ENCODE measurements at places on chromosomes 2 and 18. TPM values are rescaled to one million over a fixed set of nuclear protein-coding genes. Genes with fewer than 3 reads are reported as not detected.

Gene EIPR1
- polyA plus RNA-seq: 12.4 TPM

DNA sequence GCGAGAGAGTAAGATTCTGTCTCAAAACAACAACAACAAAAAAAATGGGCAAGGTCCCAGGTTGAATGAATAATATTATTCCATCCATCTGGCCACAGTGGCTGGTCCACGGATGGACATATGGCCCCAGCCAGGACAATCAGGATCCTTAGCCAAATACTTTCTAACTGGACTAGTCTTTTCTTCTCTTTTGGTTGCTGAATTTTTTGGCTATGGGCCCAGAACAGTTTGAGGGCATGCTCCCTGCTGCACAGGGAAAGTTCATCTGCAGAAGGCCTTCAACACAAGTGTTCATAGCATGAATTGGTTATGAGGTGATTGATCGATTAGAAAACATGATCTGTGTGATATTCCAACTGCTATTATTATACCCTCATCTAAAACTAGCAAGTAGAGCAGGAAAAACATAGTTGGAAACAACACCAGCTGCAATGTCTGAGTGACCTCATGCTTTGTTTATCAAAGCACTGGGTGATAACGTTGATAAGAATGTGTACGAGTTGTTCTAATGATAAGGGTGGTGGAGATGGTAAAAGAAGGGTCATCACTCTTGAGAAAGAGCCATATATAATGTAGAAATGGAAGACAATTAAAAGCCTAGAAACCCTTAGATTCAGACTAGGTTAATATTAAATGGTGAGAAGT, 47.8 kb upstream of the RNF103 start:
- peak; percentile 21 for DNase-seq

DNA sequence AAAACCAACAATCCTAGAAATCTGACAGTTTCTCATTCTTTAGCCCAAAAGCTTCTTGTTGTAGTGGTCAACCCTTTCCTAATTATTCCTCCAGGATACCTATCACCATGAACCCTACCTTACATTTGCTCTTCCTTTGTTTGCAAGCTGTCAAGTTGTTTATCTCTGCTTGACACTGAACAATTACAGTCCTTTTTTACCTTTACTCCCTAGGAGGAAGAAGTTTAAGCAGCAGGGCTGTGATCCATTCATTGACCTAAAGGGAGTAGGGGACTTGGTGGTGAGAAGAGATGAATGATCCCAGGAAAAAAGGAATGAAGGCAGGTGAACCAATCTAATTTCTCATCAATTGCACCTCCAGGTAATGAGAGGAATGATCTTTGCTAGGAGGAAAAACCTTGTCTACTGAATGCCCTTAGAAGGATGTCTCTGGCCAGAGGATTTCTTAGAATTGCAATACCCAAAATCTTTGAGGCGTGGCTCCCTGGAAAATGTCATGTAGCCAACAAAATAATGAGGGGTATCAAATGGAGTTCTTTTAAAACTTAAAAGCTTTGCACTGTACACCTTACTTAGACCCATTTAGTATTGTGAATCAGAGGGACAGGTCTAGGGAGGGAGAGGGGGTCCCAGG, 47.7 kb downstream of the MREG start:
- DNase-seq: no peak

DNA sequence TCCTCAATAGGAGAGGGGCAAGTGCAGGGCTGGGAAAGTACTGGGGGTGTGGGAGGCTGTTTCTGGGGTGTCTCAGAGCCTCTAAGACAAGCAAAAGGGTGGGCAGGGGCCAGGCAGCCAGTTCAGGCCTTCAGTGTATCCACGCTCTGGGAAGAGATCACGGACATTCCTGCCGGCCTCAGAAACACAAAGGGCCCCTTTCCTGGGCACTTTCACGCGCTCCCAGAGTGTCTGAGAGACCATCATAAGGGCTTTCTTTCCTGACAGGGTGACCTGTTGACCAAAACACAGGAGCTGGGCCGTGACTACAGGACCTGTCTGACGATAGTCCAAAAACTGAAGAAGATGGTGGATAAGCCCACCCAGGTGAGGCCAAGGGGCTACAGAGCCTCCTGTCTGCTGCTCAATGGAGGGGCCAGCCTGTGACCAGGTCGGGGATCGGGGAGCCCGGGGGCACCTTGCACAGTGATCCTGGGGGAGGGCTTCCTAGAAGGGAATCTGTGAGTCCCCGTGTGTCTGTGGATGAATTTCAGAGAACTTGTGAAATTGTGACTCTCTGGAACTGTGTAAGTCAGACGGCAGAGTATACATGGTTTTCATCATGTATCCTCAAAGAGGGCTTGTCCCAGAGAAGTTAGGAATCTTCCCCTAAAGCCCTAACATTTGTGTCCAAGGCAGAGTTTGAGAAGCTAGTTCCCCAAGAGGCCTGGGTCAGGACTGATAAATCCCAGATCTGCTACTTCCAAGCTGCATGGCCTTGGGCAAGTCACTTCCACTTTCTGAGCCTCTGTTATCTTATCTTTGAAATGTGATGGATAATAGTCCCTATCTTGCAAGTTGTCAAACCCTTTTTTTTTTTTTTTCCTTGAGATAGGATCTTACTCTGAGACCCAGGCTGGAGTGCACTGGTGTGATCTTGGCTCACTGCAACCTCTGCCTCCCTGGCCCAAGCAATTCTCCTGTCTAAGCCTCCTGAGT, 1.8 kb downstream of the GNLY start:
- no peak for DNase-seq

DNA sequence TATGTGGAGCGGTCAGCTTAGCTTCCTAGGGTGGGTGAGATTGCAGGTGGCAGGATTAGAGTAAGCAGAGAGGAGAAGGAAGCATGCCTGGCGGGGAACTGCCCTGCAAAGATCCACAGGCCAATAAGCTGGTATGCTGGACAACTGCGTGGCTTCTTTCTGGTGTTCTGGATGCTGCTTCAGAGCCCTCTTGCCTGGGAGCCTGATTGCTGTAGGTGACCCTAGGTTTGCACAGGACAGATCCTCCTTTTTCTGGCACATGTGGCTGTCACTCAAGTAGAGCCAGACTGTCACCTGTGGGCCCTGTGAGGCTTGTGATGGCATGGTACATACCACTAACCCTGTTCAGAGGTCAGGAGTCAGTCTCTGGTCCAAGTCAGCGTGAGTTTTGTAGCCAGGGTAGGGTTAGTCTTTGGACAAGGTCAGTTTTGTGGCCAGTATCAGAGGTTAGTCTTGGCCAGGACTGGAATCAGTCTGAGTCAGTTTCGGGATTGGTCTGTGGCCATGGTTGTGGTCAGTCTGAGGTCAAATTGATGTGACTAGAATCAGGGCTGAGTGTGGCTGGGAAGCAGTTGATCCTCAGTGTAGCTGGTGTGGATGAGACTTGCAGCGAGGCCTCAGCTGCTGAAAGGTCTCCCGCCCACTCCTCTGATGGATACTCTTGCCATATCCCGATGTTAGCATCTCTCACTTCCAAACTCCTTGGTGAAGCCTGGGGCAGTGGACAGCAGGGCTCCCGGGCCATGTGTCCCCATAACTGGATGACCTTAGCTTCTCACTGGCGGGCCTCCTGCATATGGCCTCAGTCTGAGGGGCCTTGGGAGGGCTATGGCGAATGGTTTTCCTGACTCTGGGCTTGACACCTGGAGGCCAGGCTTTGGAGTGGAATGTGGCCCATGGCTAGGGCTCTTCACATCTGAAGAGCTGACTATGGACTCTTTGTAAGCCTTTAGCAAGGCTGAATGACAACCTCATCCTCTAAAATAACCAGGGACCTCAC, 260.5 kb downstream of the DYSF start:
- DNase-seq: peak; percentile 42

DNA sequence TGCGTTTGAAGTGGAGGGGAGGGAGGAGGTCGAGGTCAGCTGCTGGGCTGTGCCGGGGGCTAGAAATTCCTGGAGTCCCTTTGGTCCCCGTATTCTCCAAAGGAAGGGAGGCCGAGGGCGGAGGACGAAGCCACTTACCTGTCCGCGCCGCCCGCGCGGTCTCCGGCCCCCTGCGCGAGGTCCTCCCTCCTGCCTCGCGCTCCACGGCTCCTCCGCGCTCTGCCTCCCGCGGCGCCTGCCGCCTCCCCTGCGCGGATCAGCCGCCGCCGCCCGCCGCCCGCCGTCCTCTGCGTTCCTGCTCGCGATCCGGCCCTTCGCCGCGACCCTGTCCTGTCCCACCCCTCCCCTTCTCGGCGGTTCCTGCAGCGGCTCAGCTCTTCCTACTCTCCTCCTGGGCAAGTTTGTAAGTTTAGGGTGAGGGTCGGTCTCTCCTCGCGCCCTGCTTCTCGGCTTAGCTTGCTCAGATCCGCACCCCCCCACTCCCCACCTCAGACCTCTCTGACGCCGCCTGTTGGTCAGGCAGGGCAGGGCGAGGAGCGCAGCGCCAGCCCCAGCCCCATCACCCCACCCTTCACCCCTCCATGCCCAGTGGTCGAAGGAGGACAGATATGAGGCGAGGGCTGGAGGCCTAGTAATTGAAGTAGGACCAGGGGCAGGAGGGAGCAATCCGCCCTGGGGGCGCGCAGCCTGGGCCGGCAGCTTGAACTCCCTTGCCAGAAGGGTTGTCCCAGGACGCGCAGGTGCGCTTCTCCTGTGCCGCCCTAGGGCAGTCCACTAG, 9.7 kb upstream of the SKOR2 start:
- no peak for DNase-seq

DNA sequence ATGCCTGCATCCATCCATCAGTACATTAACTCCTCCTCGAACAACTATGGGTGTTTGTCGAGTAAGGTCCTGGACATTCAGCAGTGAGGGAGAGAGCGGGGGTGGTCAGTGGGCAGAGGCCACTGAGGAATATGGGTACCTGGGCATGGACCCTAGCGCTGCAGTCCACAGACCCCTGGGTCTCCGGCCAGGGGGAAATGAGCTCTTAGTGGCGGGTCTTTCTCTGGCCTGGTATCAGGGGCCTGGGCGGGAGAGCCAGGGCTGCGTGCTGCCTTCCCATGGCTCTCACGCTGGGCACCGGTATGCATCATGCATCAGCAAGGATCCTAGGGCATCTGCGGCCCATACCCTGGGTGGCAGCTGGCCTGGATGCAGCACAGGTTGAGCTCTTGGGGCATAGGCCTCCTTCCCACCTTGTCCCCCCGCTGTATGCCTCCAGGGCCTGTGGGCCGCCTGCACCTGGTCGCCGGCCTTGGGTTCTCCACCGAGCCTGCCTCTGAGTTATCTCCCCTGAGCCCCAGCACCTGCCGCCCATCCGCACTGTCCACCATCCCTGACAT, 1.3 kb upstream of the MOCOS start:
- DNase-seq: no peak

DNA sequence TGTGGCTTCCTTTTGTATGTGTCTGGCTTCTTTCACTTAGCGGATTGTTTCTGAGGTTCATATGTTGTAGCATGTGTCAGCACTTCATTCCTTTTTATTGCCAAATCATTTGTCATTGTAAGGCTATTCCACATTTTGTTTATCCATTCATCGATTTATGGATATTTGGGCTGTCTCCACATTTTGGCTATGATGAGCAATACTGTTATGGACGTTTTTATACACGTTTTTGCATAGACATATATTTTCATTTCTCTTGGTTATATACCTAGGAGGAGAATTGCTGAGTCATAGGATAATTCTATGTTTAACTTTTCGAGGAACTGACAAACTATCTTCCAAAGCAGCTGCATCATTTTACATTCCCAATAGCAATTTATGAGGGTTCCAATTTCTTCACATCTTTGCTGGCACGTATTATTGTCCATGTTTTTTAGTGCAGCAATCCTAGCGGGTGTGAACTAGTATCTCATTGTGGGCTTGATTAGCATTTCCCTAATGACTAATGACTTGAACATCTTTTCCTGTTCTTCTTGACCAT, 48.1 kb upstream of the TBC1D8 start:
- no peak for DNase-seq

DNA sequence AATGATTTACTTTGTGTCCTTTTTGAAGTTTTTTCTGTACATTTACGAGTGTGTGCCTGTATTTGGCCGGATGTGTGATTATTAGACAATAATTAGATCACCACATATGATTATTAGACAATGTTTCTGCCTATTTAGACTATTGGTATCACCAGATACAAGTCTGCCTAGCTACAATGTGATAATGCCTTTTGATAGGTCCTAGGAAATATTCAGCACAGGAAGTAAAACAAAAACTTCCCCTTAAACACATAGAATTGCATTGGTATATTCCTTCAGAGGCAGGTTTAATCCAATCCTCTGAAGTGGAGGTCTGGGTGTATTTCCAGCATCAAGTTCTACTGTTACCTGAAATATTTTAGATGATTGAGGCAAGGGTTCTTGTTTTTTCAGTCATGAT, 275.1 kb downstream of the TGIF1 start:
- no peak for DNase-seq
